A172 (cell line): ENCODE measurements at places on chromosomes 2 and 18.

DNA sequence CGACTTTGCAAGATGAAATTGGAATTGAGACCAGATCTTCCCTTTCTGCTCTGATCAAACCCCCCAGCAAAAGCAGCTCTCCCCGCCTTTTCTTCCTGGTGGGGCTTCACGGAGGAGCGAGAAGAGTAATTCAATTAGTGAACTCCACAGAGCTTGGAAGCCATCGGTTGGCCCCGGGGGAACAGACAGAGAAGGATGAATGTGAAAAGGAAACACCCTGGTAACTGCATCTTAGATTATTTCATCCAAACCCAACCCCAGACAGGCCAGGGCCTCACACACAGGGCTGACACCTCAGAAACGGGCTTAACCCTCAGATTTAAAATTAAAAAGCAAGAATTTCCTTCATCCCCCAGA, 18.3 kb downstream of the SMAD7 start:
- DNase-seq = no peak

- no peak for DNase-seq
These were observed 249.4 kb downstream of the MEIS1 start for GRCh38 chr2:66684289-66684688.

DNA sequence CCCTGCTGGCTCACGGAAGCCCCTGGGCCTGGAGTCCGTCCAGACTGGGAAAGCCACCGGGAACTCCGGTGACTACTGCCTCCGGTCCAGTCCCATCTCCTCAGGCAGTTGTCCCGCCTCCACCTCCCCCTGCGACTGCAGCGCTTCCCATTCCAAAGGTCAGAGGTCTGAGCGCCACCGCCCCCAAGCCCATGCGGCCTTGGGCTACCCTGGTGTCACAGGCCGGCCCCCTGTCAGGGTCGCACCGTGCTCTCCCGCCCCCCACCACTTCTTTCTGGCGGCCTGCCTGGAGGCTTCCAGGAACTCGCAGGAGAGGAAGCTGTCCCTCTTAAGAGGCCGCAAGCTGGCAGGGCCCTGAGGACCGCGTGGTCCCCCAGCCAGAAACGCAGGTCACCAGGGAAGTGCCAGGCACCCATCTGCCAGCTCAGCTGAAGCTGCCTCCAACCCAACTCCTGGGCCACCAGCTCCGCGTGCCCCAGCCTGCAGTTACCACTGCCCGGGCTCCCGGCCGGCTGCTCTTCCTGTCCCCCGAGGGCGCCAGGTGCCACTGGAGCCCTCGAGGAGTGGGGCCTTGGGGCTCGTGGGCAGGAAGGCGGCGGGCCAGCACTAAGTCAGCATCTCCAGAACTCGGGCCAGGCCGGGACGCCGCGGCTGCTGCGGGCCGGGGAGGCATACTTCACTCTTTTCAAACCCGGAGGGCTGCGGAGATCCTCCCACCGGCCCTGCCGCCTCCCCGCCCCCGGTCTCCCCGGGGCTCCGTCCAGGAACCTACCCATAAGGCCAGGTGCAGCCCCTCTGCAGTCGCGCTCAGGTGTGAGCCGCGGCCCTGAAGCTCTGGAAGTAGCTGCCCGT, 83.3 kb upstream of the POMC start:
- no peak for DNase-seq

GRCh38 chr2:127485694-127486071, 40.6 kb downstream of the IWS1 start:
- no peak for DNase-seq

GRCh38 chr2:239827523-239827890, 197.6 kb downstream of the NDUFA10 start:
- DNase-seq = no peak

- DNase-seq = no peak
These were observed 58.9 kb upstream of the SMAD7 start for GRCh38 chr18:49009661-49010060.
